Mesenteric fat pad (tissue), 1 donor: ENCODE measurements at places on chromosomes 2 and 18.

DNA sequence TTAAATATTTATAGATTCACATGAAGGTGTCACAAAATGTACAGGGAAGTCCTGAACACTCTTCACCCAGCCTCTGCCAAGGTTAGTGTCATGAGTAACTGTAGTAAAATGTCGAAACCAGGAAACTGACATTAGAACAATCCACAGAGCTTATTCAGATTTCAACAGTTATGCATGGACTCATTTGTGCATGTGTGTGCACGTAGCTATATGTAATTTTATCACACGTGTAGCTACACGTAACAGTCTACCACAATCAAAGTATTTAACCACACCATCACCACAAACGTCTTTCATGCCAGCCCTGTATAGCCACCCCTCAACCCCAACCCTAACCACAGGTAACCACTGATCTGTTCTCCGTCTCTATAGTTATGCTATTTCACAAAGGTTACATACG, 211.7 kb upstream of the REV1 start:
- DNase-seq, result no peak

- DNase-seq, result peak; percentile 76
Observed at GRCh38 chr2:10909050-10909995, 2.4 kb upstream of the KCNF1 start.

DNA sequence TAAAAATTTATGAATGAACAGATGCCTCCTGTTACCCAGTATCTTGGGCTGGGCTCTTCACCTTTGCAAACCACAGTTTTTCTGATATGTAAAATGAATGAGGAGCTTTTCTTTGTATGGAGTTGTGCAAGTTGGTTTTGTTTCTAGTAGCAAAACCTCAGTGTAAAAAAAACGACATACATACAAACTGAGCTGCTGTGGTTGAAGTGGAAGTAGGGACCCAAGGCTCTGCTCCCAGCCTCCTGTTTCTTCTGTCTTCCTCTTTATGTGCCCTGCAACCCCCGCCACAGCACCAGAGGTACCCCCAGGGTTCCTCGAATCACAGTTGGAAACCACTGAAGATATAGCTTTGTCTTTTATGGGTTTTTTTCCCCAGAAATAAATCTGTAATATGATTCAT, 118.1 kb downstream of the MYO1B start:
- DNase-seq, result no peak

DNA sequence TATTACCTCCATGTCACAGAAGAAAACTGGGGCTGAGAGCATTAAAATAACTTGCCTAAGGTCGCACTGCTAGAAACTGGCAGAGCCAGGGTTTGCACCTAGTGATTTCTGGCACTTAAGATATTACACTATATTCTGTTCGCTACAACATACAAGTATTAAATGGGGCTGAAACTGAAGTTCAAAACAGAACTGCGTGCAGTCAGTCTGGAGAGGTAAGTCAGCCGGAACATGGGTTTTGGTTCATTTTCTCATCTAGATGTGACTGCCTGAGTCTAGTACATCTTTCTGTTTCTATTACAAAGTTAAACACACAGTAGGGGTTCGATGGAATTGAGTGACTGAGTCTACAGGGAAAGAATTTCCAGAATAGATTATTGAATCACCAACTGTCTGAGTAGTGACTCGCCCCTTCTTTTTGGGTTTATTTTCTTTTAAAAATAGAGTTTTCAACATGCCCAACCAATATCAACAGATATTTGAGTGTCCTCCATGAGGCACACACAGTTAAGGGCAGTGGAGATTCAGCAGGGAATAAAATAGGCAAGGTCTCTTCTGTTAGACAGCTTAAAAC, 150.8 kb downstream of the RNF152 start:
- DNase-seq, result no peak

- no peak for DNase-seq
Observed at GRCh38 chr18:27661320-27662018, 476.4 kb upstream of the CHST9 start.

- DNase-seq, result peak; percentile 18
Observed at GRCh38 chr2:112605926-112606325, 21.5 kb downstream of the CHCHD5 start.
